ENCODE measurements at places on chromosomes 4 and X.

DNA sequence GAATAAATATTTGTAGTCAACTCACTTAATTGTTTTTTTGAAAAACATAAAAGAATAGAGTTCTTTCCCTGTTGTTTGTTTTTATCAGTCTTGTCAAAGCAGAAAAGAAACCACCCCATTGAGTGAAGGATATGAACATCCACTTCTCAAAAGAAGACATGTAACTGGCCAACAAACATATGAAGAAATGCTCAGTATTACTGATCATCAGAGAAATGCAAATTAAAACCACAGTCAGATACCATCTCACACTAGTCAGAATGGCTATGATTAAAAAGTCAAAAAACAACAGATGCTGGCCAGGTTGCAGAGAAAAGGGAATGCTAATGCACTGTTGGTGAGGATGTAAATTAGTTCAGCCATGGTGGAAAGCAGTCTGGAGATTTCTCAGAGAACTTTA lies 326.1 kb upstream of the EMCN start:
- DNase-seq = no peak

GRCh38 chr4:2728806-2729532 lies 27.2 kb downstream of the TNIP2 start:
- no peak for DNase-seq

GRCh38 chrX:136214551-136214950 lies 36.6 kb downstream of the MAP7D3 start:
- no peak for DNase-seq

DNA sequence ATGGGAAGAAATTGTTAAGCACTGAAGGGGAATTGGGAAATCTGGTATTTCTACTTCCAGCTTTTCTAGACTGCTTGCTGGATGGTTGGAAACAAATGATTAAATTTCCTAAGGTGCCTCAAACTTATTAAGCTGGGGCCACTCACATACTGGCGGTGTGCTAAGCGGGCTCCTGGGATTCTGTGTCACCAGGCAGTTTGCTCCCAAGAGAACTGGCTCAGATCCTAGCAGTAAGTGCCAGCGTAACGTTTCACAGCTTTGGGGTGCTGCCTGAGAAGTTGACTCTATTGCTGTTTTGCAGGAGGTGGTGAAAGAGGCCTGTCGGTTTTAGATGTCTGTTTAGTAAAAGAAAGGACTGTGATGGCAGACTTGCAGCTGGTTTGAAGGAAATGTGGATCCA lies 6.9 kb upstream of the REELD1 start:
- DNase-seq = no peak

DNA sequence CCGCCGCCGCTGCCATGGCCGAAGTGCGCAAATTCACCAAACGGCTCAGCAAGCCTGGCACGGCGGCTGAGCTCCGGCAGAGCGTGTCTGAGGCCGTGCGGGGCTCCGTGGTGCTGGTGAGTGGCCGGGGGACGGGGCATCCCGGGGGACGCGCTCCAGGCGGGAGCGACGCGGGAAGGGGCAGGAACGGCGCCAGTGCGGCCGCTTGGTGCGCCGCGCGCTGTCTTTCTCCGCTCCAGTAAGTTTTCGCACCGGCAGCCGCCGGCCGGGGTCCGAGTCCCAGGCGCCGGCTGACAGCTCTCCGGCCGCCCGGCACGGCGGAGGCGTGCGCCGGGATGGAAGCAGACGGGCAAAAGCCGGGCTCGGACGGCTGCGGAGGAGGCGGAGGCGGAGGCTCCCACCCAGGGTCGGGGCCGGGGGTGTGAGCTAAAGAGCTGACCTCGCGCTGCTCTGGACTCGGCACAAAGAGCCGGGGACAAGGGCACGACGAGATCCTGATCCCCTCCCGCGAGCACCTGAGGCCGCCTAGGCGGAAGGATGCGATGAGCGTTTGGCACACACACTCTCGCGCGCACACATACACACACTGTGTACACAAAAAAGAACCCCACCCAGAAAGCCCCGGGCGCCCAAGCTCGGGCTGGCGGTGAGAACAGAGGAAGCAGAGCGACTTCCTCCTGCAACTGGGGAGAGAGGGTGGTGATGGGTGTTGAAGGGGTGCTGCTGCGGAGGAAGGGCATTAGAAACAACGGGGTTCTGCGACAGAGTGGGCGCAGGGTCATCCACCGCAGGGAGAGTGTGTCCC lies 545 bp downstream of the DOCK11 start:
- peak; percentile 14 for DNase-seq

GRCh38 chr4:145868637-145869409 lies 69.8 kb downstream of the ZNF827 start:
- no peak for DNase-seq

DNA sequence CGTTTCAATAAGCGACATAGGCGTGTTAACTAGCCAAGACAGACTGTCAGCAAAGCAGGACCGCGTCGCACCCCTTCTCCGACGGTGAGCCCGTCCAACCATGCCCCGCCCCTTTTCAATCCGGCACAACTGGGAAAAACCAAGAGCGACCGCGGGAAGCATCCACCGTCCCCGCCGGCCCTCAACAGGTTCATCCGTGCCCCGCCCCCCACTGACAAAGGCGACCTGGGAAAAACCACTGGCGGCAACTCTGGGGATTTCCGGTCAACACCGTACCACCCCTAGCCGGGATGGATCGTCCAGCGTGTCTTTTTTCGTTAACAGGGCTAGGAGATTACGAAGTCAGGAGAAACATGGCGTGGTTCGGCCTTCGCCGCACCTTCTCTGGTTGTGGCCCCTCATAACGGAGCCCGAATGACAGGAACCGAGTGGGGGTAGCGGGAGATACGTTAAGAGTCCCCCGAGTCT lies 377 bp downstream of the TIMM17B start:
- DNase-seq = no peak

DNA sequence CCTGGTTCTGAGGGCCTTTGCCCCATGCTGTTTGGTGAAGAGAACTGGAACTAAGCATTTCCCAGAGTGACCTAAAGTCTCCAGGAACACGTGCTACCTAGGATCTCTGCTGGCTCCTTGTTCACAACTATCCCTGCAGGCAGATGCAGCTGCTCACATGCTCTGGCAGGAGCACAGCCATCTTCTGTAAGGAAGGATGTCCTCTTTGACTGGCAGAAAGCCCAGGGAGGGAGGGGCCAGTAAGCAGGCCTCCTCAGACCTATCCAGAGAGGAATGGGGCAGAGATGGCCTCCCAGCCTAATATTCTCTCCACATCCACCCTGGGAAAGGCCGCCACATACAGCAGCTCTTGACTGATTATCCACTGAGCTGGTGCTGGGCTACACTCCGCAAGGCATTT lies 142.8 kb upstream of the EOLA2 start:
- DNase-seq = no peak

GRCh38 chr4:74524985-74525384 lies 80.0 kb downstream of the AREG start:
- no peak for DNase-seq

DNA sequence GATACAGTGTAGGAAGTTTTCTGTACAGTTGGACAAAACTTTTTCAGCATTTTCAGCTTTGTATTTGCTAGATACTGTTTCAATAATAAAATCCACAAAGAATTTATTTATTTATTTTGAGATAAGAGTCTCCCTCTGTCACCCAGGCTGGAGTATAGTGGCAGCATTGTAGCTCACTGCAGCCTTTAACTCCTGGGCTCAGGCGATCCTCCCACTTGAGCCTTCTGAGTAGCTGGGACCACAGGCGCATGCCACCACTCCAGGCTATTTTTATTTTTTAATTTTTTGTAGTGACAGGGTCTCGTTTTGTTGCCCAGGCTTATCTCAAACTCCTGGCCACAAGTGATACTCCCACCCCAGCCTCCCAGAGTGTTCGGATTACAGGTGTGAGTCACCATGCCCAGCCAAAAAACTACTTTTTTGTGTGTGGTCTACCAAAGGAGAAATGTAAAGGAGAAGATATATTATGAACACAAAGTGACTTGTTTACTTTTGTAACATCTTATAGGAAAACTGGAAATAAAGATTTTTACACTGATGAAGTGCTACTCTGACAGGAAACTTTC lies 13.0 kb upstream of the SOWAHD start:
- DNase-seq = no peak

DNA sequence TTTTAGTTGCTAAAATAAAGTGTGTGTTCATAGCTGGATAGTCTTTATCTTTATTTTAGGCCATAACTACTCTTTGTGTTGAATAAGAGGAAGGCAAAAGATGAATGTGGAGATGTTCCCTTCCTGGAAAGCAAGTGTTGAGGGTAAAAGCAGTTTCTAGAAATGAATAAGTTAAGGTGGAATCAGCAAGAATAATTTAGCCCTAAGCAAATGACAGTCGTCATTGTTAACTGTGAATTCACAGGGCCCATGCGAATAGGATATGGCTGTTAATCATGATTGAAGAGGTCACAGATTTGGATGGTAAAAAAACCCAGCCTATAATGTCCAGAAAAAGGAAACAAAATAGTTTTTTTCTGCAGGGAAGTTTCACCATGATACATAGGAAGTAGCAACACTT lies 167.8 kb upstream of the PPP3CA start:
- no peak for DNase-seq

DNA sequence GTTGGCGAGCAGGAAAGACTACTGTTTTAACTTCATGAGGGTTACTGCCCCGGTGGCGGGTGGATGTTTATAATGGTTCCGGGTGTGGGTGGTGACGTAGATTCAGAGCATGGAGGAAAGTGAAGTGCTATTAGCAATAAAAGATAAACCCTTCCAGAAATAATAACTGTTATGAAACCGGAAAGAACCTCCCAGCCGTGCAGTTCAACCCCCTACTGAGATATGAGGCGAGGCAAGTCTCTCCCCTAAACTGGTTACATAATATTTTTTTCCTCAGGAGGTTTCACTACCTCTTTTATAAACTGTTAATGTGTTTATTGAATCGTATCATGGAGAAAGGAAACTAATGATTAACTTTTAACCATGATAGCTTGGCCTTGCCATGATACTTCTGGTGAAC lies 33.9 kb upstream of the STIM2 start:
- DNase-seq = no peak

DNA sequence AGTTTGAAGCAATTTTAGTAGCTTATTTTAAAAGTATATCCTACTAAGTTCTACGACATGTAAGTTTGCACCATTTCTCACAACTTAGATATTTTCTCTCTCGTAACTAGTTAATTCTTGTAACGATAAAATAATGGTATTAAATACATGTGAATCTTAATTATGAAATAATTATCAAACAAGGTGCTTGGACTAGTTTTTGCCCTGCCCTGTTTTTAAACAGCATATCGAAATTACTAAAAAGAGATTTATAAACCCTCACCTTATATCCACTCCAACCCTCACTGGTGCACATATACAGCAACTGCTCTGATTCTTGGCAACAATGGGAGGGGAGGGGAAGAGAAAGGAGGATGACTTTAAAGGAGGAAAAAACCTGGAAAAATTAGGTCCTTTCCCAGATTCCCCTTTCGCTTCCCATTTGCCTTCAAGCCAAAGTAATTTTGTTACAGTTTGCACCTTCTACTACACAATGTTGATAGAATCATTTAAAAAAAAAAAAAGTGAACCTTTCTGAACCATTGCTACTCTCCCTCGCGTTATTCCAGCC lies 820 bp upstream of the MAB21L2 start:
- DNase-seq = no peak

- no peak for DNase-seq
These were observed 123.7 kb downstream of the ANAPC4 start for GRCh38 chr4:25500626-25501316.

GRCh38 chrX:46653482-46653881 lies 79.9 kb downstream of the CHST7 start:
- no peak for DNase-seq

- no peak for DNase-seq
These were observed 53.9 kb upstream of the KIAA1210 start for GRCh38 chrX:119181491-119181890.

- DNase-seq = no peak
These were observed 5.9 kb upstream of the HPGD start for GRCh38 chr4:174528226-174528625.

GRCh38 chr4:85000343-85000742 lies 33.9 kb upstream of the WDFY3 start:
- DNase-seq = no peak

DNA sequence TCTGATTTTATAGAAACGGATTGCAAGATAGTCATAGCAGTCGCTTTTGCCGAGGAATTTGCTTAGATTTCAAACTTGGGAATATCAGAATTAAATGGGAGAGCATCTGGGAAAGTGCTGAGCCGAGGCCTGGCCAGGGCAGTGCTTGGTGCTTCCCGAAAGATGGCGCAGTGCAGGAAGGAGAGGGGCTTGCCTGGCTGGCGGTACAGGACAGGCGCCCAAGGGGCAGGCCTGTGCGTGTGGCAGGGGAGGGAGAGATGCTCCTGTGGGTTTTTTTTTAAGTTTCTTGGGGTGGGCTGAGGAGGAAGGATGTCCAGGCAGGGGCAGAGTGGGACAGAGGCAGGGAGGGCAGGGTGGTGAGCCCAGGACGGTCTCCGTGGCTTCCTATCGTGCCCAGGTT lies 241.1 kb downstream of the AFAP1 start:
- DNase-seq = no peak

DNA sequence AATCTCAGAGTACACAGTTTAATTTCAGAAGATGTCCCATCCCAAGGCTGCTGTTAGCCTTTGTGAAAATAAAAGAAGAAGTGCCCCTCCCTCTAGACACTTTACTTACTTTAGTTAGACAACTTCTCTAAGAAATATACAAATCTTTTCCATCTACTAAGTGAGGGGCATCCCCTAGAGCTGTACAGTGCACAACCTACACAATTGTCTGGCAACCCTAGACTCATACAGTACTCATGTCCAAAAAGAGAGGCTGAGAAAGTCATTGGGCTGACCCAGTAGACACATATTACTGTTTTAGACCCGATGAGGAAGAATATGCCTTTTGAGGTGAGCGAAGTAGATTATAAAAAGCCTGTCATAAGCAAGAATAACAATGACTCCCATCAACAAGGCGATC lies 297.6 kb downstream of the IDS start:
- no peak for DNase-seq

All from stimulated activated CD8-positive, alpha-beta memory T cell treated with anti-CD3 and anti-CD28 coated beads, Interleukin-15, amount 100 ng/mL, for 24 hours (primary cell).